Right ventricle myocardium inferior (tissue), 1 donor: ENCODE measurements at places on chromosomes 6 and 20. TPM values are rescaled to one million over a fixed set of nuclear protein-coding genes. Genes with fewer than 3 reads are reported as not detected.

GRCh38 chr20:63406617-63407245 is 45.6 kb upstream of the CHRNA4 start:
- DNase-seq, result no peak

DNA sequence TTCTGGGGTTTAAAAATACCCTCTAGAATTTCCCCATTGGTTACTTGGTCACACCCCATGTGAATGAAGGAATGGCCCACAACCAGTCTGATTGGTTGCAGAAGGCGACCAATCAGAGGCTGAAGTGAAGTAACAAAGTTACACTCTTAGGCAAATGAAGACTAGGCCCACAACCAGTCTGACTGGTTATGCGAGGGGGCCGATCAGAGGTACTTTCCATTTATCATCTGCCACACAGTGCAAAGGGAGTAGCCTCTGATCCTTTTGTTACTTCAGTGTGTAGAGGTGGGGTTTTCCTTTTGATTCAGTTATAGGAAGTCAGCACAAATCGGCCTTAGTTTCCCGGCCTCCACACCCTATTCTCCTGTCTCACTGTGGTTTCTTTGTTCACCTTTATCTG is 61.2 kb upstream of the SGK1 start:
- DNase-seq, result no peak

DNA sequence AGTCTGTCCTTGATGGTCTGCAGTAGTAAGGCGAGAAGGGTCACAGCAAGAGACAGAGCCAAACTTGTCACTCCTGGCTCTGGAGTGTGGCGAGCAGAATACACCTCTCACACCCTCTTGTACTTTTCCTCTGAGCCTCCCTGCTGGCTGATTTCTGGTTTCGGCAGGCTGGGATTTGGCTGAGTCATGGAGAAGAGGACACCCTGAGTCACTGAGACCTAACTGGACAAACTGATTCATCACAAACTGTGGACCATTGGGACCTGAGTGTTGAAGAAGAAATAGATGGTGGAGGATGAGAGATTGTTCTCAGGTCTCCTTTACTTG is 101.7 kb downstream of the F13A1 start:
- DNase-seq, result no peak

WFDC12 gene
- total RNA-seq, result not detected

OR12D3 gene
- not detected for total RNA-seq

DNA sequence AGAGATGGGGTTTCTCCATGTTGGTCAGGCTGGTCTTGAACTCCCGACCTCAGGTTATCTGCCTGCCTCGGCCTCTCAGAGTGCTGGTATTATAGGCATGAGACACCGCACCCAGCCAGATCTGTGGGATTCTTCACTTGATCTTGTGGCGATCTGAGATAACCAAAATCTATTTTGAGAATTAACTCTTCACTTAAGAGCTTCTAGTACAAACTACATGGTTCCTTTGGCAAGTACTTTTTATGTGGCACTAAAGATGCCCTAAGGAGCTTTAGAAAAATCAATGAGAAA is 37.8 kb upstream of the TFB1M start:
- no peak for DNase-seq

NKAPL gene
- total RNA-seq, result 7.4 TPM

DNA sequence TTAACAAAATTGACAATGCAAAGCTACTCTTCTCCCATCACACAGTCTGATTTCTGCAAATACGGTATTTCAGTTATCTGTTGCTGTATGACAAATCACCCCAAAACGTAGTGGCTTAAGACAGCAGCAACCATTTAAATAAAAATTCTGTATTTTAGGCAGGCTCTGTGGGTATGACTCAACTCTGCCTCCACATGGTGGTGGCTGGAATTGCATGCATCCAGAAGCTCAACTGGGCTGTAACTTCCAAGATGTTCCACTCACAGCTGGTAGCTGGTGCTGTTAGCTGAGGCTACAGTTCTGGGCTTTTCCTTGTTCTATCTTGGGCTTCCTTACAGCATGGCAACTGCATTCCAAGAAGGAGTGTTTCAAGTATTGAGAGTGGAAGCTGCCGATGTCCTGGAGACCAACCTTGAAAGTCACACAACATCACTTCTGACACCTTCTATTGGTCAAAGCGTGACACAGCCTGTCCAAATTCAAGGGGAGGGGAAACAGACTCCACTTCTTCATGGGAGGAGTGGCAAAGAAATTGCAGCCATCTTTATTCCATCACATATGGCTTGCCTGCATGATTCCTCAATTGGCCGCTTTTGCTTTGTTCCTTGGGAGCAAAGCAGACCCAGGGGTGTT is 39.7 kb upstream of the TULP1 start:
- DNase-seq, result no peak

- no peak for DNase-seq
These were observed 155.3 kb downstream of the JARID2 start for GRCh38 chr6:15401120-15401519.

- no peak for DNase-seq
These were observed 17.2 kb downstream of the TAB2 start for GRCh38 chr6:149334682-149335160.

RHAG gene
- total RNA-seq, result 0.76 TPM

MYO6 gene
- total RNA-seq, result 4.7 TPM

DNA sequence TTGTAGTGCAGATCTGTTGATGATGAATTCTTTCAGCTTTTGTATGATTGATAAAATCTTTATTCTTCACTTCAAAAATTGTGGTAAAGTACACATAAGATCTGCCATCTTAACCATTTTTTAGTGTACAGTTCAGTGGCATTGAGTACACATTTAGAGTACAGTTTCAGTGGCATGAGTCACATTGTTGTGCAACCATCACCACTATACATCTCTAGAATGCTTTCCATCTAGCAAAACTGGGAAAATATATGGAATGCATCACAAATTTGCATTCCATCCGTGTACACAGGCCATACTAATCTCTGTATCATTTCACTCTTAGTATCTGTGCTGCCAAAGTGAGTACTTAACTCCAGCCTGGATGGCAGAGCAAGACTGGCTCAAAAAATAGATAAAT is 28.7 kb downstream of the SIRPD start:
- DNase-seq, result no peak

DNA sequence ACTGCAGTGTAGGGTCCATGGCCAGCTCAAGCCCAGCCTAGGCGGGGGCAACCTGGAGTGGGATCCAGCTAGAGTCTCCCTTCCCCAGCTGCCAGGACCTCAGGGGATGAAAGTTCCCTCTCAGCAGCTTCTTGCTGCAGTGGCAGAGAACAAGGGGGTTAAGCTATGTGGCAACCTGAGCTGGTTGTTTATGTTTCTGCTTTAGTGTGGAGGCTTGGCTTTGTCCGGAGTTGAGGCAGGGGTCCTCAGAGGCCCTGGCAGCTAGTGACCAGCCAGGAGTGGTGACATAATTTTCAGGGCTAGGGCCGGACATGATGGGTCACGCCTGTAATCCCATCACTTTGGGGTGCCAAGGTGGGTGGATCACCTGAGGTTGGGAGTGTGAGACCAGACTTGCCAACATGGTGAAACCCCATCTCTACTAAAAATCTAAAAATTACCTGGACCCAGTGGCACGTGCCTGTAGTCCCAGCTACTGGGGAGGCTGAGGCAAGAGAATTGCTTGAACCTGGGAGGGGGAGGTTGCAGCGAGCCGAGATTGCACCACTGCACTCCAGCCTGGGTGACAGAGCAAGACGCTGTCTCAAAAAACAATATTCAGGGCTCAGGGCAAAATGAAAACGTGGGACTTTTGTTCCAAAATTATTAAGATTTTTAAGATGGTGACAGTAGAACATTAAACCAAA is 8.5 kb upstream of the PCIF1 start:
- no peak for DNase-seq

DNA sequence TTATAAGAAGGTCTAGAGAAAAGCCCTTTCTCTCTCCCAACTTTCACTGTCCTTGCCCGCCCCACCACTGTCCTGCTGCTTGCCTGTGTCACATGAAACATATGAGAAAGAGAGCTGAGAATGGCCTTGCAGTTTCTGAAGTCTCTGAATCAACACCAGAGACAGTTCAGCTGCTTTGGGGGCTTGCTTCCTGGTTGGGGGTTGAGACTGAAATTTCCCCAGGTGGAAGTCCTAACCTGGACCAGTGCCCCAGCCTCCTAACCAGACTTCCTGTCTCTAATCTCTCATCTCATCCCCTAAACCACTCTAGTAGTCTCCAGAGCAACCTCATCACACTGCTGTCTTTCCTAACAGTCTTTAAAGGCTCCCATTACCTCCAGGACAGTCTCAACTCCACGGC is 10.7 kb downstream of the TRAM2 start:
- DNase-seq, result no peak

GRCh38 chr6:17200395-17200794 is 80.8 kb upstream of the RBM24 start:
- DNase-seq, result no peak

DNA sequence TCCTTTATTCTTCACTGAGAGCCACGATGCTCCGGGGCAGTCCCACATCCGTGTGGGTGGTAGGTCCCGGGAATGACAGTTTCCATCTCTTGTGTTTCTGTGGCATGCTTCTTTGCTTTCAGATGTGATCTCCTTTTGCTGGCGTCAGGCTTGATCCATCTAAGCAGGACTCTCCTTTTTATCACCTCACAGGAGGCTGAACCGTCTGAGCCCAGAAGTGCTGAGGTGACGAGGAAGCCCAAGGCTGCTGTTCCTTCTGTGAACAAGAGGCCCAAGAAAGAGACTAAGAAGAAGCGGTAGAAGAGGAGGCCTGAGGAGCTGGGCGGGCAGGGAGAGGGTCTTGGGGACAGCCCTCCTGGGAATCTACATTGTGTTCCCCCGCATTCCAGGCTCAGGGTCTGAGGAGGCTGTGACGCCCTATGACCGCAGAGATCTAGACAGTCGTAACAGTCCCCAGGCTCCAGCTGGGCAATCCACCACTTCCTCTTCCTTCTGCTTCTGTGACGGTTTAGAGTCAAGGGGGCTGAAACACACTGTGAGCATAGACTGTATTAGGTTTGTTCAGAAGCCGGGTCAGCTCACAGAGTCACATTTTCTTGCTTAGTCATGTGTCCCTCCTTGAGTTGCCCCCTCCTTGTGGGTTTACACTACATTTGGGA is 26.8 kb downstream of the MANBAL start:
- no peak for DNase-seq

DNA sequence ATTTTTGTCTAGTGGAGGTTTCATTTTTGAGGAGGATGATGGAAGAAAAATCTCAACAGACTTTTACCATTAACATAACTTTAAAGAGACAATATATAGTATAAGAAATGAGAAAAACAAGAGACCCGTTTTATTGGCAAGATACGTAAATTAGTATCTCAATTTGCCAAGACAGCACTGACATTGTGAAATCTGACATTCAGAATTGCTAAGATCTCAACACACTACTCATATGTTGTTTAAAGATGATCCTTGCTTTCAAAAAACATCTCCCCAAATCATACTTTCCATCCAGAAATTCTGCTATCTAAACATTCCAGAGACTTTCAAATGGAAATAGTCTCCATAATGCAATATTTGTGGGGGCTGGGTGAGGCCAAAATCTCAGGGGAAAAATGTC is 220.9 kb upstream of the CEP162 start:
- DNase-seq, result no peak

DNA sequence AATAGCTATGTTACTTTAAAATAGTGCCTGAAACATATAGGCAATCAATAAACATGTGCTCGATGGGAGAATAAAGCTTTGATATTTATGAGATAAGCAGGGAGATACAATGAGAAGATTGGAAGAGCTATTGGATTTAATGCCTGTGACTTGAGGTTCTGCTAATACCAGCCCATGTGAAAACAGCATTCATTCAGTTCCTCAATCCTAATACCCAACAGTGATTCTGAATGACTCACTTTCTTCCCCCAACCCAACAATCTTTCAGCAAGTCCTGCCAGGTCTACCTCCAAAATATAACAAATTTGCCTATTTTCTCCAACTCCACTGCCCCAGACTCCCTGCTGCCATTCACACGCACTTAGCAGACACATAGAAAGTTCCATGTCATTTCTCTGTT is 26.6 kb upstream of the KLHL31 start:
- DNase-seq, result no peak
